ENCODE measurements at places on chromosomes 13 and 19.

DNA sequence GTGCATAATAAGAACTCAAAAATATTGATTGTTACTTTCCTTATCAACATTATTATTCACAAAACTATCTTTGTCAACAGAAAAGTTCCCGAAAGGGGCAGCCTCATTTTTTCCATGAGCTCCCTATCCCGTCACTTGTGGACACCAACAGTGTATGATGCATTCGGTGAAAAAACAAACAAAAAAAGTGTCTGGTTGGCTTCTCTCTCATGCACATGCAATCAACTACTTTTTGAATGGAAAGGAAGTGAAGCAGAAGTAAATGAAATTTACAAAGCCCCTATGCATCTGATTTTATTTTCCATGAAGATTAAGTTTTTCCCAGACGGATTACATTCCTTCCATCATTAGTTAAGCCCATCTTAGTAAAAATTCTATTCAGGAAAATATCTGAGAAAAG is 526.9 kb downstream of the RFC3 start:
- no peak for DNase-seq

- DNase-seq: no peak
These were observed 13.5 kb downstream of the KCTD12 start for GRCh38 chr13:76872675-76873074.

DNA sequence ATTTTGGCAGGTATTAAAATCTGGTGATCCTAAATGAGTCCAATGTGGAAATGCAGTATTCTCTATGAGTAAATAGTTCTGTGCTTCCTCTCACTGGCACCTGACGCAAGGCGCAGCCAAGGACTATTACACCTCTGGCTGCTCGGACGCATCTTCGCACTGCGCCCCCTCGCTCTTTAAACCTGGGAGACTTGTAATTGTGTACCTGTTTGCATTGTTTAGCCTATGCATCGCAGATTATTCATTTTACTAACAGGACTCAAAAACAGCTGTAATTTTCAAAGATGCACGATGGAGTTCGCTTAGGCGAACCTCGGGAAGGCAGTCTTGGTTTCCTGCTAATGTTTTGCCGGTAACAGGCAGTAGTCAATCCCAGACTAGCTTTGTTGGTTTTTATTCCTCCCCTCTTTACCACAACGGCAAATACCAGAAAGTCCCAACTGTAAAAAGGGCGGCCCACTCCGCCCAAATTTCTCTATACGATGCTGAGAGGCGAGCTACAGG is 113.2 kb downstream of the KCNRG start:
- no peak for DNase-seq

GRCh38 chr13:52794589-52794988 is 53.9 kb downstream of the PCDH8 start:
- no peak for DNase-seq

GRCh38 chr13:68806125-68806524 is 1301.5 kb upstream of the ATXN8OS start:
- DNase-seq: no peak

- DNase-seq: no peak
These were observed 7.4 kb upstream of the IGFL1 start for GRCh38 chr19:46221981-46222610.

GRCh38 chr19:48445256-48445605 is 552 bp upstream of the GRWD1 start:
- no peak for DNase-seq

All from activated CD8-positive, alpha-beta memory T cell treated with anti-CD3 and anti-CD28 coated beads for 48 hours (primary cell).